ENCODE measurements at places on chromosomes 11 and 22.
A peak's percentile ranks its signal among the peaks of the same experiment; 100 is the strongest.

GRCh38 chr11:132006884-132007580 is 636.6 kb downstream of the NTM start:
- DNase-seq = no peak

- DNase-seq = peak; percentile 19
Observed at GRCh38 chr11:66546368-66546965, at the start of gene ACTN3. ACTN3 (plus strand) TSS chr11:66546903; CDS start chr11:66546938, 35 bp downstream.

GRCh38 chr11:23520226-23520960 is 660.1 kb upstream of the CCDC179 start:
- DNase-seq = no peak

DNA sequence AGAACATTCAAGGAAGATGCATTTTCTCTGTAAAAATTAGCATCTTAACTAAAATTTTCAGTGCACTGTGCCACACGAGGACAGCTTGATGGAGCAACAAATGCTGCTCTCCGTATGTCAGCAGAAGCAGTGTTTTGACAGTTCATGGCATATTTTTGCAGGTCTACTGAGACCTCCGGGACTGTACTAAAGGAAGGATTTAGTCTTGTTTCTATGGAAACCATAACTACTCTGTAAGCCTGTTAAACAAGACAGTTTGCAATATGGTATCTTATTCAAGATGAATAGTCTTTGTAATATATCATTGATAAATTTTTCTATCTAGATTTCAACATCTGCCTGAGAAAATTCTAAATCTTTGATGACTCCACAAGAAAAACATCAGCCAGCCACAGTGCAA is 184.0 kb upstream of the GUCY1A2 start:
- peak; percentile 10 for DNase-seq

DNA sequence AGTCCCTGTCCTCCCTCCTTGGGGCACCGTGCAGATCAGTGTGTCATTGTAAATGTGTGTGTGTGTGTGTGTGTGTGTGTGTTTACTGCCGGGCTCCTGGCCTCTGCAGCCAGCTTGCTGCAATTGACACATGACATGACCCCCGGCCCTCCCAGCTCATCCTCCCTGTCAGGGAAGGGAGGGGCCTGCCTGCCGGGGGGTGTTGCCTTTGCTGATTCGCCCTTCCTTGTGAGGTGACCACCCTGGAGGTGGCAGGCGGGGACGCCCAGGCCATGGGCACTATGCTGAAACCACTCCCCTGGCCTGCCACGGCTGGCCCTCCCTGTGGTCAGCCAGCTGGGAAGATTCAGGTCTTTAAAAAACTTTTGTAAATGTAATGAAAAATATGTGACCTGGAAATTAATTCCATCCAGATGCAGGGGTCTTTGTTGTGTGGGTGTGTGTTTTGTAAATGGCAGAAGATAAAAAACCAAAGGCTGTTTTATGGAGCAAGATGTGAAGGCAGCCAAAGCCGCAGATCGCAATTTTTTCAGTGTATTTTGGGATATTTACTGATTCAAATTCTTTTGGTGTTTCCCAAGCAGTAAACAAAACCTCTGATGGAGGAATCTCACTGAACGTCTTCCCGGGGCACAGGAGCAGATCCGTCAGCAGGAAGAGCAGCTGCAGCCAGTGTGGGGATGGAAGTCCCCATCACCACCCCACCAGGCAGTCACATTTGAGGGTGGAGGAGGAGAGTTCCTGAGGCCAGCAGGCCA is 23.2 kb downstream of the SHISAL1 start:
- DNase-seq = no peak

GRCh38 chr11:44172966-44173365 is 77.5 kb downstream of the EXT2 start:
- no peak for DNase-seq

DNA sequence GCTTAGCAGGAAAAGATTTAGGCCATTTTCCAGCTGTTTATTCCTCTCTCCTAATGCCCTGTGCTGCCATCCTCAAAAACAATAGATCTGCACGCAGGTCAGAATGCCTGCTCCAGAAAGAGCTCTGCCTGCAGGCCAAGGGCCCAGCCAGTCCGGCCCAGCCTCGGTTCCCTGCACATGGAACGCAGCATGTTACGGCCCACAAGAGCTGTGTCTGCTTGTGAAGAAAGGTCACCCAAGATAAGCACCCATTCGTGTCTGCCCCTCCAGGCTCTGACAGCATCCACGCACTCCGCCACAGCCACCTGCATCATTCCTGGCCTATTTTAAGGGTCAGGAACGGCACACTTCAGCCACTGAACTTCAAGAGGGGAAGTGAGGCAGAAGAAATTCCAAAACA is 152.2 kb downstream of the SPATA19 start:
- no peak for DNase-seq

GRCh38 chr11:121466063-121466794 is 13.5 kb upstream of the SORL1-AS1 start:
- DNase-seq = peak; percentile 85

DNA sequence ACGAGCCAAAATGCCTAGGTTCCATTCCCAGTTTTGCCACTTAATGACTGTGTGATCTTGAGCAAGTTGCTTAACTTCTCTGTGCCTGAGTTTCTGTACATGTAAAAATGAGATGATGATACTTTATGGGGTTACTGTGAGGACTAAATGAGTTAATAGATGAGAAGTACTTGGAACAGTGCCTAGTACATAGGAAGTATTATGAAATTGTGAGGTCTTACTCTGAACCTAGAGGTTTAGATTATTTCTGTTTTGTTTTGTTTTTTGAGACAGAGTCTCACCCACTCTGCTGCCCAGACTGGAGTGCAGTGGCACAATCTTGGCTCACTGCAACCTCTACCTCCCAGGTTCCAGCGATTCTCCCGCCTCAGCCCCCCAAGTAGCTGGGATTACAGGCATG is 227.0 kb upstream of the POU2AF2 start:
- DNase-seq = peak; percentile 87

DNA sequence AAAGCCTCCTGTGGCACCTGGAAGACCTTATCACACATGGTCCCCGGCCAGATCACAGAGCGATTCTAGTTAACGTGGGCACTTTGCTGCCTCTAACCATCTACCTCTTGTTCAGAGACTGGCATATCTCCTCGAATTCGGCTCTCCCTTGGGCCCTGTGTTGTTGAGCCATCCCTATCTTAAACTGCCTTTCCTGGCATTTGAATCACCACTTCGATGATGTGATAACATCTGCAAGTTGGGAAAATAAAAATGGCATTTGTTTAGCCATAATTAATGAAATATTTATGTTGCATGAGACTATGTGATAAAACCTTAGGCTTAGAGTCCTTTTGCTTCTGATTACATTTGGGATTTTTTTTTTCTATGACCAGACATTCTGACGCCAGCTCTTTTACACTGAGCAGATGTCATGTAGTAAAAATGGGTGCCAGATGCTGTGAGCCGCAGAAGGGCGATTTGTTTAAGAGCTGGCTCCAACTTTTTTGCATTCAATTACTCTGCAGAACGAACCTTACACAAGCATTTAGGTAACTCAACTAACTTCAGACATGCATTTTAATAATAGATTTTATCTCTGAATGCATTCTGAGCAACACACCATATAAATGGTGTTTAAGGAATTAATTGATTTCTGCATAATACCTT is 58.5 kb upstream of the PARVA start:
- peak; percentile 66 for DNase-seq

DNA sequence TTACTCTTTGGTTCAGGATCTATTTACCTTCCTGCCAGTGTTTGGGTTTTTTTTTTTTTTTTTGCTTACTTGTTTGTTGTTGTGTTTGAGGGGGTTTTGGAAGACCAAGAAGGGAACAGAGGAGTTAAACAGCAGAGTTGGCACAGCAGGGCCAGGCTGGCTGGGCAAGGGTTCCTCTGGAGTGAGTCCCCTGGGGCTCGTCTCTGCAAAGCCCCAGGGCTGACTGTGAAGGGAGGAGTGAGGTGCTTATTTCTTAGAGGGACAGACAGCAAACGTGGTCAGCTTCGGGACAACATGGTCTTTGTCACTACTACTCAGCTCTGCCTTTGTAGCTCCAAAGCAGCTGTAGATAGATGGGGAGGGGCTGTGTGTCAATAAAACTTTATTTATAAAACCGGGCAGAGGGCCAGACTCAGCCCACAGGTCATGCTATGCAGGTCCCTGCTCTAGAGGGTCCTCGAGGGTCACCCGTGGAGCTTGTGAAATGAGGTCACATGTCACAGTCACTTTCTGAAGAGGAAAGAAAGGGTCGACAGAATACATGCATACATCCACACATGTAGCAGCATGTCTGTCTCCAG is 1404.7 kb downstream of the BRD1 start:
- DNase-seq = no peak

DNA sequence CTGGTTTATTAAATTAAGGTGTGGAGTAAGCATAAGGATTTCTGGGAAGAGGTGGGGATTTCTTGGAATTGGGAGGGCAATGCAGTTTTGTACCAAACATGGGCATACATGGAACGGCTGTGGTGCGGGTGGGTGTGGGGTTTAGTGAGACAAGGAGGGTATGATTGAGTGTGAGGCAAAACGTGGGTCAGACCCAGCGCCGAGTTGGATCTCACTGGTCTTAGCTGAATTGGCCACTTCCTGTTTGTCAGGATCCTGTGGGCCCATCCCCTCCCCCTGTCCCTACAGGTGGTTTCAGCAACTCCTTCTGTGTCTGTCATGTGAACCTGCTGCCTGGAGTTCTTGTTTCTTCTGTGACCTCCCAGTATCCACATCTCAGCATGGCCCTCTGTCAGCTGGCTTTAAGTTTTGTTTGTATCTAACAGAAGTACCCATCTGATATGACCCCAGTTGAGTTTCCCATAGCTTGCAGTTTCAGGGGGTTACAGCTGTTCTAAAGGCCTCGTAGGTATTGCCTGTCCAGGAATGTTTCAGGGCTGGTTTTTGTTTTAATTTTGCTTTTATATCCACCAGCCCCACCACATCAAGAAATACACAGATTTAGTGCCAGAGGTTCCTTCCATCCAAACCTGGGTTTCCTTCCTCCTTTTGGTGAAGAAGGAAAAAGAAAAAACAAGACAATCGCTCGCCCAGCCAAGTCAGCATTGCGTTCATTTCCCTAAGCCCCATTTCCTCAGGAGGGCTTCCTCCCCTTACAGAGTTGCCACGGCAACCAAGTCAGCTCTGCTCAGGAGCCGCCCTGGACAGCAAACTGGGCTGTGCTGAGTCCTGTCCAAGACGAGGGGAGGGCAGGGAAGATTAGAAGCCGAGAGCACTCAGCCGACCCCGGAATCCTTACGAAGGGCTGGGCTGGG is 6.0 kb downstream of the APOL1 start:
- DNase-seq = peak; percentile 76

DNA sequence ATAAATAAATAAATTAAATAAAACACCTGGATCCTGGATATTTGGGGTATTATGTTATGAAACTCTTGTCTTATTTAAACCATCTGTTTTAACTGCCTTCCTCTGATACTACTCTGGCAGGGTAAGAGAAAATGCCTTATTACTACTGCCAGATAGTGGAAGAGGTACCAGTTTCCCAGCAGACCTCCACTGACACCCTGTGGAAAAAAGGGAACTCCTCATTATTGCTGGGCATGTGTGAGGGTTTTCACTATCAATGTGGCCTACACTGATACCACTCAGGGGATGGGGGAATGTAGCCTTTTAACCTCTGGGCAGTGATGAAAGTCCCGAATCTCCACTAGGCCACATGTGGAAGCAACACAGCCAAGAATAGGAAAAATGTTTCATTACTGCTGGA is 121.0 kb downstream of the LUZP2 start:
- no peak for DNase-seq

GRCh38 chr22:33270596-33270995 is 212.4 kb upstream of the SYN3 start:
- no peak for DNase-seq

DNA sequence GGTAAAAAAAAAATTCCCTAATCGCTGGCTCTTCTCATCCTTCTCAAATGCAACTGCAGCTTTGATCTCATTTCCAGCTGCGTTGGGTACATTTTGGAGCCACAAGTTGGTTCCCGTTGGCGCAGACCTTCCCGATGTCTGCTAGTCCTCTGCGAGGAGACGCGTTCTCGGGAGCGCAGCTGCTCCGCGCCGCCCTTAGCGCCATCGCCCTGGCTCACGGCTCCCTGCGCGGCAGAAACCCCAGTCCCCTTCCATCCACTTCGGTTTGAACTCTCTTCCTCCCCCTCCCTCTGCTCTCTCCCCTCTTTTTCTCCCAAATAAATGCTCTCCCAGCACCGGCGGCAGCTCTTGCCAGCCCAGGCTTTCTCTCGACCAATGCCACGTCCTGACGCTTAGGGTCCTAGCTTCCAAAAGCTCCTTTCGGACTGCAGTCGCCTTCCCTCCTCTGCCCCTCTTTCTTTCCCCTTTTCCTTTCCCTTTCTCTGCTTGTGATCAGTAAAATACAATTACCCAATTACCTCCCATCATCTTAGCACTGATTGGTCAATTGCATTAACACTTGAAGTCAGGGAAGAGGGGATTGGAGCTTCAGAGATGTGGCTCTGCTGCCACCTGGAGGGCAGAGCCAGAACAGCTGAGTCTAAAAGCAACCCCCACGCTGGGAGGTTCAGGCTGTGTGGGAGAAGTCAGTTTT is 1165.7 kb downstream of the LRRC4C start:
- peak; percentile 86 for DNase-seq

GRCh38 chr11:112932593-112932992 is 28.6 kb upstream of the NCAM1 start:
- no peak for DNase-seq

DNA sequence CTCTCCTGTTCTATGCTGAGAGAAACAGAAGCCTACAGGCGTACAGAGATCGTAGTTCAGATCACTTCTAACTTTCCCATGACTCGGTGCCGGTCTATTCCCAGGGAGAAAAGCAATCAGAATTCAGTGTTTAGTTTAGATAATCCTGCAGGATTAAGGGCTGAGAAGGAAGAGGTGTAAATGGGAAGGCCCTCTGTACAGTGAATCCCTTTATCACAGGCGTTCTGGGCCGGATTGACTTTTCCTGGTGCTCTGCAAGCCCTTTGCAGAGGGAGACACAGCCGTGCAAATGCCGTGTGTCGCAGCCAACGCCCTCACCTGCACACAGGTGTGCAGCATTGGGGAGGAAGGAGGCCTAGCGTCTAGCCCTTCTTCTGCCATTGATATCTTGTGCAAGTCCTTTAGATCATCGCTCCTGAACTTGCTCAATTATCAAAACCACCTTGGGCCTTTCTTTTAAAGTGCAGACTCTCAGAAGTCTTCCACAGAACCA is 90.6 kb downstream of the DSCAML1 start:
- no peak for DNase-seq

GRCh38 chr11:6563121-6563619 is 40.2 kb downstream of the RRP8 start:
- DNase-seq = no peak

DNA sequence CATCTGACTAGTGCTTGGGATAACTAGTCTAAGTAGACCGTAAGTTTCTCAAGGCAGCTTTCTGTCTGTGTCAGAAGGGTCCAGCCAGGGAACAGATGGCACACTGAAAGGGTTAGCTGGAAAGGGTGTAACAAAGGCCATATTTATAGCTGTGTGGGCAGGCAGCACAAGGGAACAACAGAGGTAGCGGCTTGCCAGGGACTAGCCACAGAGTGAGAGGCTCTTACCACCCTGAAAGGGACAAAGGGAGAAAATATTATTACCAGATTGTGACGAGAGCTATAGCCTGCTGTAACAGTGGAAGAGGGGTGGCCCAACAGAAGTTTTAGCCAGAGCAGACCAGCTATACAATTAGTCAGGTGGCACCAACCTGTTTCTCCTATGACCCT is 129.4 kb downstream of the CCDC34 start:
- DNase-seq = no peak
